H4 (cell line): ENCODE measurements at places on chromosomes 7 and 10. TPM values are rescaled to one million over a fixed set of nuclear protein-coding genes. Genes with fewer than 3 reads are reported as not detected.

DNA sequence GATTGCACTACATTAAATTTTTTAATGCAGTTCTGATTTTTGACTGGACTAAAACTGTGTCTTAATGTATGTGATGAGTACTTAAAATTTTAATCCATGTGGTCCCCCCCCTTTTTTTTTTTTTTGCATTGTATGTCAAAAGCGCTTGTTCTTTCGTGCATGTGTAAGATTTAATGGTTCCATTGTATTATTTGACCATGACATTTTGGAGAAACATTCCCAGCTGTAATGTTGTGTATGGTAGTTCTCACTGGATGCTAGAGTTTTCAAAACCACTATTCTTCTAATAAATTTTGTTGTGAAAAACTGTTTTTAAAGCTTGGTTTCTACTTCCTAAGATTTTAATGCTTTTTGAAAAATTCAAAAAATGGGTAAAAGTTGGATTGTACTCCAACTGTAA is 132.0 kb downstream of the LCOR start:
- no peak for DNase-seq

Gene TIMM23
- 138 and 155 TPM in 2 replicates for total RNA-seq

Gene TMEM254
- total RNA-seq = 6.9 and 14.8 TPM in 2 replicates

- DNase-seq = no peak
Observed at GRCh38 chr7:157375410-157375809, 38.6 kb downstream of the DNAJB6 start.

Gene SPDYE3
- total RNA-seq = not detected in 2 replicates

GRCh38 chr10:14009371-14010100 is 321.2 kb downstream of the FRMD4A start:
- peak; percentile 58 for DNase-seq
